ENCODE measurements at places on chromosomes 6 and 20. TPM values are rescaled to one million over a fixed set of nuclear protein-coding genes. Genes with fewer than 3 reads are reported as not detected.
A peak's percentile ranks its signal among the peaks of the same experiment; 100 is the strongest.

HUS1B gene
- polyA plus RNA-seq, result 0.08 TPM

HLA-DRB1 gene
- 0.42 TPM for polyA plus RNA-seq

MOG gene
- polyA plus RNA-seq, result not detected

RIPPLY2 gene
- polyA plus RNA-seq, result not detected

PRR18 gene
- 0.01 TPM for polyA plus RNA-seq

MICA gene
- polyA plus RNA-seq, result 81.1 TPM

TTLL9 gene
- polyA plus RNA-seq, result 0.05 TPM

NINL gene
- polyA plus RNA-seq, result 4.4 TPM

DNA sequence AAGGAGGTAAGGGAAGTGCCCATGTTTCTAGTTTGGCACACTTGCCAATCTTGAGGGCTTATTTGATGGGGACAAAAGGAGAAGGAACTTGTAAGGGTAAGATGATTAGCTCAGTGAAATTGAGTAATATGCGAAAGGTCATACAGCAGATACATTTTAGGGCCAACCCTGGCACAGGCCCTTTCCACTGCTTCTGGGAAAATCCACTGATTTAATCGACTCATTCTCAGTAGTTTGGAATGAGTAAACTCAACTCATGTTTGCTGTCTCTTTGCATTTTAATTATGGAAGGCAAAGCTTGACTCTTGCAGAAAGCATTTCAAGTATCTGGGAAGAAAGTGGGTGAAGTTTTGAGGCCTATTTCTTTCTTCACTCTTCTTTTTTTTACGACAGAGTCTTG lies 20.0 kb downstream of the PHF20 start:
- DNase-seq, result peak; percentile 92
- H3K36me3 ChIP-seq, result peaks cover 2% of the 10 kb centered on the region
- H3K27ac ChIP-seq, result peak overlapping the region; percentile 75
- no peaks in the 10 kb centered on the region for H3K27me3 ChIP-seq

DNA sequence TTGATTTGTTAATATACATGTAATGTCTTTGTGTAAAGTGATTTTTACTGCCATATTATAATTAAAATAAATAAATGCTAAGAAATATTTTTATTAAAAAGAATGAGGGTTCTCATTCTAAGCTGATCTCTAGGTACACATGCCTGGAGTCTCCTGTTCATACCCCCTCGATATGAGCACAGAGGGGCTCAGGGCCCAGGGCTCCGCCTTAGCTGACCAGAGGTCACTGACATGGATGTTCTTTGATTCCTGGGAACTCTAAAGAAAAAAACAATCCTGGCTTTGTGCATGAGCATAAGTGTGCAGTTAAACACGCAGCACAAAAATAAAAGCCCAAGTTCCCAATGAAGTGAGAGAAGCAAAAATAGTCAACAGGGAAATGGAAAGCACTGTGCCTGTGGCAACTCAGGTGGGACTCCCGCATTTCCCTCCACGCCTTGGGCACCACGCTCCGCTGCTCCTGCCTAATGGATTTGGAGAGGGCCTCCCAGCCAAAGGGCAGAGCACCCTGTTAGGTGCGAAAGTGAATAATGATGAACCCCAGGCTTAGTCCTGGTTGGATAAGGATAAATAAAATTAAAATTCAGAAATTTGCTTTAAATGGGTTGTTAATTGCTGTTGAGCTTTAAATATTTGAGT lies 33.3 kb upstream of the QKI start:
- H3K36me3 ChIP-seq, result no peaks in the 10 kb centered on the region
- no peak overlapping the region for H3K27ac ChIP-seq
- DNase-seq, result no peak
- no peak overlapping the region for H3K4me3 ChIP-seq
- H3K27me3 ChIP-seq, result no peaks in the 10 kb centered on the region

GRCh38 chr6:13923527-13924145 lies 1.1 kb upstream of the RNF182 start:
- peak overlapping the region; percentile 69 for H3K27ac ChIP-seq
- H3K4me3 ChIP-seq, result peak overlapping the region; percentile 60
- no peaks in the 10 kb centered on the region for H3K36me3 ChIP-seq
- peaks cover 5% of the 10 kb centered on the region for H3K27me3 ChIP-seq

- H3K4me3 ChIP-seq, result no peak overlapping the region
- peak; percentile 41 for DNase-seq
- H3K27me3 ChIP-seq, result no peaks in the 10 kb centered on the region
These were observed 58.2 kb upstream of the BCLAF1 start for GRCh38 chr6:136347847-136348246.

DNA sequence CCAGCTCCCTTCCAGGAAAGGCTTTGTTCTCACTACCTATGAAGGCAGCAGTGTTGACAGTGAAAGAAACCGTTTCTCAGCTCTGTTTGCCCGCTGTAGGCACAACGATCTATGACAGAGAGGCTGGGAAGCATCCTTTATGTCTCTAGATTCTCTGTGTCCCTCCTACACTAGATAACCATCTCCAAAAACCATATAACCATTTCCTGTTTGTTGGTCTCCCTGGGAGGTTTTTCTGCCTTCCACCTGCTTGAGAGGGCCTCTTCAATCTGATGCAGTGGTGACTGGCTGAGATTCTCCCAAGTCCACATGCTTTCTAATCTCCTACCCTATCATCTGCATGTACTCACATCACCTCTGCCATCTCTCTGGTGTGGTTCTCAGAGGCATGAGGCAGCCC lies 32.0 kb upstream of the TMEM217 start:
- no peak overlapping the region for H3K27ac ChIP-seq
- no peaks in the 10 kb centered on the region for H3K27me3 ChIP-seq
- no peak overlapping the region for H3K4me3 ChIP-seq
- H3K4me1 ChIP-seq, result no peaks in the 10 kb centered on the region

- DNase-seq, result no peak
- no peaks in the 10 kb centered on the region for H3K27me3 ChIP-seq
- no peak overlapping the region for H3K27ac ChIP-seq
- no peak overlapping the region for H3K4me3 ChIP-seq
- H3K36me3 ChIP-seq, result peaks cover 11% of the 10 kb centered on the region
These were observed 15.4 kb downstream of the CST7 start for GRCh38 chr20:24964506-24964840.

GRCh38 chr20:39874049-39874893 lies 814.8 kb downstream of the MAFB start:
- H3K4me1 ChIP-seq, result no peaks in the 10 kb centered on the region
- H3K4me3 ChIP-seq, result no peak overlapping the region
- DNase-seq, result peak; percentile 75
- no peak overlapping the region for H3K27ac ChIP-seq
- no peaks in the 10 kb centered on the region for H3K27me3 ChIP-seq

- no peaks in the 10 kb centered on the region for H3K27me3 ChIP-seq
- peak; percentile 33 for DNase-seq
- no peak overlapping the region for H3K27ac ChIP-seq
- no peak overlapping the region for H3K4me3 ChIP-seq
- H3K36me3 ChIP-seq, result peaks cover 3% of the 10 kb centered on the region
These were observed 20.4 kb downstream of the ZUP1 start for GRCh38 chr6:116648156-116648555.

DNA sequence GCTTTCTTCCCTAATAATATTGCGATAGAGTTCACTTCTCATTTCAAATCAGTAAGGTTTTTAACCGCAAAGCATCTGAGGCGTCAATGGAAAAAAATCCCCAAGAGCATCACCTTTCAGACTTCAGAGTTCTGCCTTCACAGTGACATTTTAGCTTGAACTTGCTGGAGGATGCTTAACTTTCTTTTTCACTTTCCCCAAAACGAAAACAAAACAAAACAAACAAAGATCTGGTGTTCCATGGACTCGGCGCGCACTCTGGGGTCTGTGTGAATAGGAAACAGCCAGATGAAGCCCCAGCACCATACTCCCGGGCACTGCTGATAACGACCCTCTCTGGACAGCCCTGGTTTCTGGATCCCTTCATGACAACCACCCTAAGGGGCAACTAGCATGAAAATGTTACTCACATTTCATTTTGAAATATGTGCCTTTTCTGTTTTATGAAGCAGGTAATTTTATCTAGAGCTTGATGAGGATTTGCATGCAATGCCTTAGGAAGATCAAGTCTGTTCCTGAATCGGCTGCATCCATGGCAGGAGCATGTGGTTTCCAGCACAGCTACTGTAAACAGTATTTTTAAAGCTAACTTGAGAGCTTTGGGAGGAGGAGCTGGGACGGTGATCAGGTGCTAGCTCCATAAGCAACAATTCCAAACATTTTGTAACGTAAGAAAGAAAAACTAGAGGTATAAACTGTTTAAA lies 44.5 kb downstream of the RAMACL start:
- no peaks in the 10 kb centered on the region for H3K4me1 ChIP-seq
- H3K27me3 ChIP-seq, result no peaks in the 10 kb centered on the region
- no peak for DNase-seq
- H3K27ac ChIP-seq, result no peak overlapping the region

DNA sequence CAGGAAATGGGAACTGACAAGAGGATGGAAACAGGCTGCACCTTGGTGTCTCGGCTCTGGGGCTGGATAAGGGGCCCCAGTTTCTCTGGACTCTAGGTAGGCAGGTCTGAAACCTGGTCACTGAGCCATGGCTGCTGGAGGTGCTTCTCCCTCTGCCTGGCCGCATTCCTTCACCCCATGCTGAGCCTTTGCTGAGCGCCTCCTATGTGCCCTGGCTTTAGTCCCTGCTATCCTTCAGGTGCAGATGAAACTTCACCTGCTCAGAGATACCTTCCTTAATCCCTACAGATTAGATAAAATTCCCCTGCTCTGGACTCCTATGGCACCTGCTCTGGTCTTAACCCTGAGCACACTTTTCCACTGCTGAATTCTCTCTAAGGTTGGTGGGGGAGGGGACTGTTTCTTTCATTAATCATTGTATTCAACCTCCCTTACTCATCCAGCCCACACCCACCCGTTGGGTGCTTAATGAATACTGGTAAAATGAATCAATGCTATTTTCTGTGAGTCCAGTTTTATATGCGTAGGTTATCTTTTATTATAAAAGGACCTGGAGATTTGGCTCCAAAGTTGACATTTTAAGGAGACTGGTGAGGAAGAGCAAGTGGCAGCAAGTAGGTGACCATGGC lies 19.3 kb downstream of the MYLK4 start:
- H3K4me3 ChIP-seq, result no peak overlapping the region
- no peaks in the 10 kb centered on the region for H3K36me3 ChIP-seq
- no peaks in the 10 kb centered on the region for H3K4me1 ChIP-seq
- H3K27me3 ChIP-seq, result no peaks in the 10 kb centered on the region
- H3K27ac ChIP-seq, result no peak overlapping the region

DNA sequence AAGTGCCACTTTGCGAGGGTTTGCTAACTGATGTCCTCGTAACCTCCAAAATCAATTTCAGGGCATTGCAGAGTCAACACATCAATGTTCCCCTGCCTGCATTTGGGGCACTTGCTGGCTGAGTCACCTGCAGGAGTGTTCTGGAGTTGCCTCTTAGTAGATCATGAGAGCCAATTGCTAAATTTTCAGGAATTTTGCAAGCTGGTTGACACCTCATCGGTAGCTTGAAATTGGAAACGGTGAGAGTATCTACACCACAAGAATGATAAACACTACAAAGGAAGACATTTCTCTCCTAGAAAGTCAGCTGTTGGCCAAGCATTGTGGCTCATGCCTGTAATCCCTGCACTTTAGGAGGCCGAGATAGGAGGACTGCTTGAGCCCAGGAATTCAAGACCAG lies 10.8 kb upstream of the BFSP1 start:
- no peaks in the 10 kb centered on the region for H3K27me3 ChIP-seq
- H3K4me1 ChIP-seq, result peaks cover 23% of the 10 kb centered on the region
- DNase-seq, result peak; percentile 61
- H3K27ac ChIP-seq, result no peak overlapping the region
- H3K4me3 ChIP-seq, result no peak overlapping the region

DNA sequence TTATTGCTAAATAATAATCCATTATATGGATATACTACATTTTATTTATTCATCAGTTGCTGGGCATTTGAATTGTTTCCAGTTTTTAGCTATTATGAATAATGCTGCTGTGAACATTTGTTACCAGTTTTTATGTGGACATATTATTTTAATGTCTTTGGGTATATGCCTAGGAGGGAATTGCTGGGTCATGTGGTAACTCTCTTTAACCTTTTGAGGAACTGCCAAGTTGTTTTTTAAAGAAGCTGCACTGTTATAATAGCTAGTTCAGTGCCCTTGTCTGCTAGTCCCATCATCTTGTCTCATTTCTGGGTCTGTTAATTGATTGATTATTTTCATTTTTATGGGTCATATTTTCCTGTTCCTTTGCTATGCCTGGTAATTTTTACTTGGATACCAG lies 56.3 kb downstream of the FOXO3 start:
- no peak overlapping the region for H3K4me3 ChIP-seq
- H3K4me1 ChIP-seq, result peaks cover 21% of the 10 kb centered on the region
- no peak for DNase-seq

GRCh38 chr20:61520893-61521460 lies 268.9 kb downstream of the CDH4 start:
- H3K4me3 ChIP-seq, result no peak overlapping the region
- peak; percentile 70 for DNase-seq
- no peaks in the 10 kb centered on the region for H3K36me3 ChIP-seq
- no peaks in the 10 kb centered on the region for H3K27me3 ChIP-seq

- no peaks in the 10 kb centered on the region for H3K4me1 ChIP-seq
- H3K4me3 ChIP-seq, result no peak overlapping the region
- DNase-seq, result no peak
- H3K27me3 ChIP-seq, result no peaks in the 10 kb centered on the region
- no peaks in the 10 kb centered on the region for H3K36me3 ChIP-seq
These were observed 404.6 kb upstream of the OPRM1 start for GRCh38 chr6:153634416-153634815.

- H3K27ac ChIP-seq, result no peak overlapping the region
- no peaks in the 10 kb centered on the region for H3K27me3 ChIP-seq
- no peak for DNase-seq
- H3K4me3 ChIP-seq, result no peak overlapping the region
- H3K36me3 ChIP-seq, result no peaks in the 10 kb centered on the region
These were observed 649.8 kb upstream of the SLC35B3 start for GRCh38 chr6:9085054-9085708.

All from fibroblast of lung (primary cell).